ENCODE measurements at places on chromosomes 2 and 18.

DNA sequence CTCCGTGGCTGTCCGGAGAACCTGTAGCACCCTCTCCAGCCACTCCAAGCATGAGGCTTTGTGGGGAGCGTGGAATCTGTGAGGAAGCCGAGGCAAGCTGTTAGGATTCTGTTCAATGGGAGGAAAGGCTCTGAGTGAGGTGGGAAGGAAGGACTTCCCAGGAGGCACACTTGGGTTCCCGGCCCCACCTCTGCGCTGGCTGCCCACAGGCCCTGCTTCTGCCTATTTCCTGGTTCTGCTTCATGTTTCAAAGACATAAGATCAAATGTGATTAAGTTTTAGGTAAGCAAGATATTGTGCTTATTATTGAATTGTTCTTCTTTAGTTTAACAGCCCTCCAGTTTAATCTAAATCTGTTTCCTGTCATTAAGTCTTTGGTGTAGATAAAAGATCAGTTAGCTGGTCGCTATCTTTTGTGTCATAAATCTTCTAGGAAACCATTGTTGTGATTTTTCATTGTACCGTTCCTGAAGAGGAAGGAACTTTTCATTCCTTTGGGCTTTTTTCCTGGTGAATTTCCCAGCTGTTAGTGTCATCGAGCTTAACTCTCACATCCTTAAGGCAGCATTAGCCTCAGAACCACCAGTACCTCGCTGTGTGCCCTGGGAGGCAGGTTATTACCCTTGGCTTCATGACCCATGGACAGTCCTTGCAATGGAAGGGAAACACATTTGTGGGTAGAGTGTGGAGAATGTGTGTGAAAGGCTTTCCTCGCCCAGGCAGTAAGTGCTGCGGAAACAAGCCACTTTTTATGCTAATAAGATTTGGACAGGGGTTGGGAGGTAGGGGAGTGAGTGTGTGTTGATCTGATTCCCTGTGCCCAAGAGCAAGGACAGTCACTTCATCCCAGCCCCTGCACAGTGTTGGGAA lies 61.9 kb upstream of the ALPP start:
- no peak for DNase-seq

- no peak for DNase-seq
Observed at GRCh38 chr2:239021651-239022436, 174.0 kb downstream of the TWIST2 start.

- no peak for DNase-seq
Observed at GRCh38 chr2:86541334-86541733, 21.9 kb downstream of the CHMP3 start.

- DNase-seq: no peak
Observed at GRCh38 chr2:143177096-143177786, 48.0 kb downstream of the ARHGAP15 start.

DNA sequence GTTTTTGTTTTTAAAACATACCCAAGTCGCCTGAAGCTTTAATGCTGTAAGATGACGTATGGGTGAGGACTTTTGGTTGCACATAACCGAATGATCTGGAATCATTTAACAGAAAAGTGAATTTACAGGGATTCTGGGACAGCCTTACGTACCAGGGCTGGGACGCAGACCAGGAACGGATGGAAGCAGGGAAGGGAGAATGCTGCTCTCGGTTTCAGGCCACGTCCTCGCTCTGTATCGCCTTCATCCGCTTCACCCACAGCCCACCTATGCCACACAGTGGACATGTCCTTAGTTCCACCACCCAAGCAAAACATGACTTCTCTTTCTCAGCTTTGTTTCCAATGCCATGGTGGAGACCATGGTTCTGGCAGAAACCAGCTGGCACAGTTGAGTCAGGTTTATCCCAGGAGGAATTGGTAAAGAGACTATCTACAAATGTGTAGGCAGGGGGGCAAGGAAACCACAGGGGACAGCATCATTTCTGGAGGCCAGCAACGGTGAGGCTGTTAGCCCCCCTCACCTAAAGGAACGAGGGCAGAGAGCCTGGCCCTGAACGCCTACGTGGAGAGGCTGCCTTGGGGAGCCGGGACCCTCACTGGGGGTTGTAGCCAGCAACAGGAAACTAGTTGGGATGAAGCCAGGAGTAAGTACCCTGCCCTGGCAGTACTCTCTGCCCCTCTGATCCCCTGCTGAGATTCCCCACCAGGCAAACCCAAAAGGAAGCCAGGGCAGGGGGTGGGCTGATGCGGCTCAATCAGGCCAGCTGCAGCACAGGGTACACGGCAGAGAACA lies 132.5 kb downstream of the NDUFA10 start:
- no peak for DNase-seq

GRCh38 chr2:24707143-24707542 lies 86.0 kb downstream of the PTRHD1 start:
- DNase-seq: no peak

DNA sequence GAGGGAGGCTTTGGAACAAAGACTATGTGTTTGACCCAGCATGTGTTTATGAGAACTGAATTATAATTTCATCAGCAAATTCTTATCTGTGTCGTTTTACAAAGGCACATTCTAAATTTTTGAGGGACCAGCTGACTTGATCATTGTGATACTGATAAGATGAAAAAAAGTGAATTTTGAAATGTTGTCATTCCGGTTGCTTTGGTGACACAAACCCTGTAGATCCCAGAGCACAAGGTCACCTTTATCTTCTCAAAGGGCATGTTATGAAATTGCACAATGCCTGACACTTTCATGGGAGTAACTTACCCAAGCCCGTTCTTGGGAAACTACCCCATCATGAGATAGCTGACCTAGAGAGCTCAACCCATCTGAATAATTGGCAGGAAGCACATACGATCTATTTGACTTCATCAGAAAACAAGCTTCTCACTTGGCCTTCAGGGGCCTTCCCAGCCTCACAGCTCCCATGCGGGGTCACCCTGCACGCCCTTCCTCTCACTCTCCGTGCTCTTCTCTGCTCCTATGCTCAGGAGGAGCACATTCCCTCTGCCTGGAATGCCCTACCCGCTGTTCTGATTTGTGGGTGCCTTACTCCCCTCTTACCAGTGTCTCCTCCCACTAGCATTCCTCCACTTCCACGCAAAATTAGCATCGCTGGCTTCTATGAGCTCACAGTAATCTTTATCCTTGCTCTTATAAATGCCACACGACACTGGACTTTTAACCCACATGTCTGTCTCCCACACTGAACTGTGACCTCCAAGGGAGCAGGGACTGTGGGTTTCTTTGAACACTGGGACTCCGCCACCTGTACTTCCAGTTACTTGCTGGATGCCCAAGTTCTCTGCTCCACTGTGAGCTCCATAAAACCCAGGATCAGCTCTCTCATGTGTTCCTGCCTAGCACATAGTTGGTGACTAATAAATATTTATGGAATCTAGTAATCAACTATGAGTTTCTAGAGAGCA lies 555.8 kb upstream of the ID2 start:
- no peak for DNase-seq

DNA sequence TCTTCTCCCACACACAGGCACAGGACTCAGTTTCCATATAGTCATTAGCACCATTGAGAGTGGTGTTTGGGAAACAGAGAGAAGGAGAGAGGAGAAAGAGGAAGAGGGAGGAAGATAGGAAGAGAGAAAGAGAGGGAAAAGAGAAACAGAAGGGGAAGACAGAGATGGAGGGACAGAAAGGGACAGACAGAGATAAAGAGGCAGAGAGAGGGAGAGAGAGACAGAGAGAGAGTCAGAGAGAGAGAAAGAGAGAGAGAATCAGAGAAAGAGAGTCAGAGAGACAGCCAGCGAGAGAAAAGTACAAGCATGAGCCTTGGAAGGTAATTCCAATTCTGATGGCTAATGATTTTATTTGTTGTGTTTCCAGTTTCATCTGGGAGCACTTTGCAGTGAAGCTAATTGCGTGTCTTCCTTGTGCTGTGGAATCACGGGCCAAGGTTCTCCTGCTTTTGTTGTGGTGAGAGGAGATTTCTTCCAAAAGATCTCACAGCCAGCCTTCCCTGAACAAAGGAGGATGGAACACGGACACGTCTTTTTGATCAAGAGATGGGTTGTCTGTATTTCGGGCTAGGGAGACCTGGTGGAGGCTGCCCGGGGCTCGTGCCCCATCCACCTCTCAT lies 153.6 kb upstream of the TWIST2 start:
- DNase-seq: no peak

- DNase-seq: no peak
Observed at GRCh38 chr18:78557371-78557770, 422.2 kb upstream of the SALL3 start.

GRCh38 chr18:23802817-23803216 lies 113.6 kb downstream of the LAMA3 start:
- DNase-seq: no peak

- DNase-seq: no peak
Observed at GRCh38 chr18:48777026-48777743, 173.6 kb downstream of the SMAD7 start.

GRCh38 chr2:225615514-225615913 lies 216.0 kb downstream of the NYAP2 start:
- DNase-seq: no peak

DNA sequence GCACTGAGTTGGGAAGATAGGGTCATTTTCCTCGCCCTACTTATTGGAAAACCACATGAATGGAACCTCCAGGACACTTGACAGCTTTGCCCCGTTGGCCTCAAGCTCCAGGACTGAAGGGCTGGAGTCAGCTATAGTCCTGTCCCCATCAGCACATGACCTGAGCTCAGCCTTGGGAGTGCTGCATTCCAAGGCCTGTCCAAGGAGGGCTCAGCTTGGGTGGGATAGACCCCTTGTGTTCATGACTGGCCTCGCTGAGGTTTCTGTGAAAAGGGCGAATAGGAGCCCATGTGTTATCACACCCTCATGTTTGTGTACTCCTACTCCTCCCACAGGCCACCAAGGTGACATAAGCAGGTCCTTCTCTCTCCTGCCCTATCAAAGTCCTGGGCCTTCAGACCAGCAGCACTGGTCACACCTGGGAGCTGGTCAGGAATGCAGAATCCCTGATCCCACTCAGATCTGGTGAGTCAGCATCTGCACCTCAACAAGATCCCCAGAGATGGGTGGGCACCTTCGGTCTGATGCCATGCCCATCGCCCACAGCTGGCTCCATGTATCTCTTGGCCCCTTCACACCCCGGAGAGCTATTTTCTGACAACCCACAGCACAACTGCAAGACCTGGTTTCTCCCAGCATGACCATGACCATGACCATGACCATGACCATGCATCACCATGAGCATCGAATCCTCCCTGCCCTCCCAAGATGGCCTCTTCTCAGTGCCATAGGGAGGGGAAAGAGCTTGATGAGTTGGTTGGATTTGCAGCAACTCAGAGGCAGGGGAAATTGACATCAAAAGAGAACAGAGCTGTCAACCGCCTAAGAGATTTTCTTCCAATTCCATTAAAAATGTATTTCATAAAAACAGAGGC lies 83.0 kb upstream of the RAB6C start:
- no peak for DNase-seq

- DNase-seq: no peak
Observed at GRCh38 chr2:140234116-140234515, 1453.9 kb upstream of the NXPH2 start.

GRCh38 chr2:1130922-1131321 lies 180.3 kb downstream of the SNTG2 start:
- no peak for DNase-seq

GRCh38 chr2:159521272-159521671 lies 95.1 kb downstream of the BAZ2B start:
- DNase-seq: no peak

GRCh38 chr2:239436076-239436475 lies 35.3 kb upstream of the HDAC4 start:
- no peak for DNase-seq

DNA sequence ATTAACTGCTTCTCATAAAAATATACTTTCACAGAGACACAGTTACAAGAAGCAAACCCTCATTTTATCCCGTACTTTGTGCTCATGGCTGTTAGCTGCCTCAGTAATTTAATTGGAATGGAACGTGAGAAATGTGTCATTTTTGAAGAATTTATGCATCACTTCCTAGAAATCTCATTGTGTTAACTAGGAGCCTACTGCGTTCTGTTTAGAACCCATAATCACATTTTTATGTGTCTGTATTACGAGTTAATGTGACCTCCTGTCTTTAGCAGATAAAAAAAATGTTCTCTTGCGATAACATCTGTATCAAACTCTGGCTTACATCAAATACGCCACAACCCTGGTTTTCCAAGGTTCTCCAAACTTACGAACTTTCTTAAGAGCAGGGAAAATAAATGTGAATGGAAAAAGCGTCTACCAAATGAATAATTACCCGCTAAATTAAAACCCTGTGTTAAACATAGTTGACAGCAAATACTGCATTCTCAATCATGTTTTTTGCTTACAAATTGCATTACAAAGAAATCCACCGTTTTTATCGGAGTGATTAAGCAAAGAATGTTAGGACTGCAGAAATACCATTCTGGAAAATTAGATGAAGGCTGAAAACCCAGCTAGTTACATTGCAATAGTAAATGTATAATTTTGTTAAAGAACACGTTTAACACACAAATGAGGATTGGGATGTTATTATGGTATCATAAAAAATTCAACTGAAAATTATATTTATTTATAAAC lies 12.1 kb upstream of the GBX2 start:
- DNase-seq: no peak

GRCh38 chr2:226561962-226562361 lies 237.7 kb downstream of the IRS1 start:
- no peak for DNase-seq

- no peak for DNase-seq
Observed at GRCh38 chr18:45874491-45875184, 49.2 kb downstream of the SIGLEC15 start.

- no peak for DNase-seq
Observed at GRCh38 chr2:142973822-142974207, 96.4 kb downstream of the KYNU start.

- no peak for DNase-seq
Observed at GRCh38 chr2:150482667-150483400, 4.6 kb downstream of the RND3 start.

DNA sequence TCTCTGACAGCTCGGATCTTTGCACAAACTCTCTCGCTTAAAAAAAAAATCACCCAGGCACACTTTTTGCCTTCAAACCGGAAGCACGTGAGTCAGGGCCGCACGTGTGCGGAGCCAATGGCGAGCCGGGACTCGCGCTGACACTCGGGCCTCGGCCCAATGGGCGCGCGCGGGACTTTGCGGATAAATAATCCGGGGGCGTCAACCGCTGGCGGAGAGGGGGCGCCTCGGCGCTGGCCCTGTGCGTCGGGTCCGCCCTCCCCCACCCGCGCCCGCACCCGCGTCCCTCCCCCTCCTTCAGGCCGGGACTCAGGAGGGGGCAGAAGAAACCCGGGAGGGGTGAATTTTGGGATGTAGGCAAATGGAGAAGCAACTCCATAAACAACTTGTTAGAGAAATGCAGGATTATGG lies 319 bp upstream of the EN1 start:
- DNase-seq: no peak

- no peak for DNase-seq
Observed at GRCh38 chr2:26043862-26044696, 10.2 kb downstream of the RAB10 start.

DNA sequence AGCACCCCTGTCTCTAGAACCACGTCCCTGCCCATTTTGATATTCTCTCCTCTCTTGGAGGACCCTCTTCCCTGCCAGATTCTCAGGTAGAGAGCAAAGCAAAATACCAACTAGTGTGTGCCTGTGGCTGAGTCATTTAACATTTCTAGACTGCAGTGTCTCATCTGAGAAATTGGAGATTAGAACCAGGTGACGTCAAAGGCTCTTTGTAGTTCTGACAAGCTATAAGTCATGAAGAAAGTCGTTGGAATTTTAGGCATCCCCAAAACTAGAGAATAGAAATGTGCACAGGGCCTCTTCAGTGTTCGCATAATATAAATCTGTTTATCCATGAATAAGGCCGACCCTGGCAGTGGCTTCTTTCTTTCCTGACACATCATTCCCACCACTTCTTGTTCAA lies 74.4 kb upstream of the TANC1 start:
- DNase-seq: no peak

All from esophagus squamous epithelium (tissue), 5 donors.